ENCODE measurements at places on chromosomes 1 and 21.

DNA sequence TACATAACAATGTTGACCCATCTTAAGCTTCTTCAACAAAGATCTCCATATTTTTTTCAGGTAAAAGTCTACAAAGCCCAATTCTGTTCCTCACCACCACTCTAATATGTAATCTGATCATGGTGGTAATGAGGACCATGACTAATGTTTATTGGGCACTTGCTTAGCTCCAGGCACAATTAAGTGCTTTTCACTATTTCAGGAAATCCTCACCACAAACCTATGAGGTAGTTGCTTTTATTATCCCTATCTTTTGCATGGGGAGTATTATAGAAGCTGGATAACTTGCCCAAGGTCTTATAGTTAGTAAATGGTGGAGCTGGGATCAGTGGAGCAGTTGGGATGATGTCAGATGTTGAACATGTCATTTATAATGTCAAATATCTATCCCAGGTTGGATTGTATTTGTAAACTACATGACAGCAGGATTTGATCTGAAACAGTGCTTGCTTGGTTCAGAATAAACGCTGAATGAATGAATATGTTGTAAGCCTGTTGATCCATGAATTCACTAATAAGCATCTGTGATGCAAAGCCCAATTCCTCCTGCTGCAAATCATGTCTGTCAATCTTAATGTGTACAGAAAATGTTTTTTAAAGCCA lies 283.3 kb upstream of the ST6GALNAC5 start:
- no peak for DNase-seq

- DNase-seq = no peak
These were observed 17.1 kb downstream of the ABCG1 start for GRCh38 chr21:42236014-42236413.

DNA sequence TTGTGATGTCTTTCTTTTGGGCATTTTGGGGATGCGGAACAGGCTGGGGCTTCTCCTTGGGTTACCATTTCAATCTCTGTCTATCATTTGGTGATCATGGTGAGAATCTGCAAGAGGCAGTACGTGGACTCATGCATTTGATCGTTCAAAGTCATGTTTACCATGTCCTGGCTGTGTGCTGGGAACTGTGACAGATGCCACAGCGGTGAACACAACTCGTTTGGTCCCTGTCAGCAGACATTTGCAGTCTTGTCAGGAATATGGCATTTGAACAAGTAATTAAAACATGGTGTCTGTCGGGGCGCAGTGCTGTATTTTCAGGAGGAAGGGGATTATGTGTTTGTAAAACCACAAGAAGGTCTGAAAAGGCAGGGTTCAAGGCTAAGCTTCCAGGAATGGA lies 103.3 kb upstream of the IGSF21 start:
- DNase-seq = no peak

DNA sequence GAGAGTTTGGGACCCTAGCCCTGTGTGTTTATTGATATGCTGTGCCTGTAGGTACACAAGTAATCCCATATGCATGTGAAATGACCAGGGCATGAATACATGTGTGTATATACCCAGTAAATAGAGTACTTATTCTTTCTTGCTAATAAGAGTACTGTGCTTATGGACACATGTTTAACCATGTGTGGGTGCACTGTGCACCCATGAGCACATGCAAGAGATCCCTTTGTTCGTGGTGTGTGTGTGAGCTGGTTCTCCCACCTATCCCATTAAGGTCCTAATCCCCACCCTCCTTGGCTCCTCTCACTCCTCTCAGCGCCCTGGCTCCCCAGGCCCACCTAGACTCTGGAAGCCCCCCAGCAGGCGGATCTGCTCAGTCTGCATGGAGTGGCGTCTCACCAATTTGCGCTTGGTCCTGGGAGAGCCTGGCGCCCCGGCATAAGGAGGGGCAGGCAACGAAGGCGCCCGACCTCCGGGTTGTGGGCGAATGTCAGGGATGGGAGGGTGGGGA lies 2.2 kb upstream of the LIX1L start:
- no peak for DNase-seq

- no peak for DNase-seq
These were observed 847.7 kb downstream of the NCAM2 start for GRCh38 chr21:21845901-21846300.

GRCh38 chr21:32184485-32184884 lies 94.4 kb downstream of the MIS18A start:
- DNase-seq = no peak

- no peak for DNase-seq
These were observed 1.3 kb downstream of the DYRK3 start for GRCh38 chr1:206636671-206637070.

DNA sequence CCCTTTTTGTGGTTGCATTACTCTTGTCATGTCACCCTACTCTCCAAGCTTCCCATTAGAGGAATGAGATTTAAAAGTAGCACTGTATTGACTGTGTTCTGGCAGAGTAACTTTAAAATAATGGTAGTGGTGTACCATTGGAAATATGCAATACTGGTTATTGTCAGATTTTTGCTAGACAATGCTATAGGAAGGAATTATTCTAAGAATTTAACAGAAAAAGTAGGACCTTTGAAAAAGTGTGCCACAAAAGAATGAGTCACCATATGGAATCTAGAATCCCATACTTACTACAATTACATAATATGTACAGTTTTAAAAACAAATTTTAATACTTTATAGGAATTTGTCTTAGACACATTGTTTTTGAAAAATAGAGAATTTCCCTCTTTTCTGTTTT lies 13.8 kb downstream of the MIER1 start:
- DNase-seq = no peak

- peak; percentile 51 for DNase-seq
These were observed 2.2 kb downstream of the NUAK2 start for GRCh38 chr1:205319081-205320018.

DNA sequence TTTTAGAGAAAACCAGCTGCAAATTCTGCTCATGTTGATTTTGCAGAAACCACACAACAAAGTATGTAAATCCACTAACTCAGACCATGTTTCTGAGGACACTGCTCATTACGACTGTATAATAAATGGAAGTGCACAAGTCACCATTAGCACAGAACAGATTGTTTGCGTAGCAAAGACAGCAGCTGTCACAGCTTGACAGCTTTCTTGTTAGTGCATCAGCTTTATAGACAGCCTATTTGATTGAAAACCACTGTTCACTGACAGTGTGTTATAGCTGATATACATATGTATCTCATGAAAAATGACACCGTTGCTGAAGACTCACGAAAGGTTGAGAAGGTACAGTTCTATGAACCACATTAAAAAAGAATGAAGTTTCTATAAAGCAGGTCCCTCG lies 560.2 kb upstream of the ZRANB2 start:
- DNase-seq = no peak

- no peak for DNase-seq
These were observed 1.3 kb downstream of the CADM3 start for GRCh38 chr1:159172614-159173291.

DNA sequence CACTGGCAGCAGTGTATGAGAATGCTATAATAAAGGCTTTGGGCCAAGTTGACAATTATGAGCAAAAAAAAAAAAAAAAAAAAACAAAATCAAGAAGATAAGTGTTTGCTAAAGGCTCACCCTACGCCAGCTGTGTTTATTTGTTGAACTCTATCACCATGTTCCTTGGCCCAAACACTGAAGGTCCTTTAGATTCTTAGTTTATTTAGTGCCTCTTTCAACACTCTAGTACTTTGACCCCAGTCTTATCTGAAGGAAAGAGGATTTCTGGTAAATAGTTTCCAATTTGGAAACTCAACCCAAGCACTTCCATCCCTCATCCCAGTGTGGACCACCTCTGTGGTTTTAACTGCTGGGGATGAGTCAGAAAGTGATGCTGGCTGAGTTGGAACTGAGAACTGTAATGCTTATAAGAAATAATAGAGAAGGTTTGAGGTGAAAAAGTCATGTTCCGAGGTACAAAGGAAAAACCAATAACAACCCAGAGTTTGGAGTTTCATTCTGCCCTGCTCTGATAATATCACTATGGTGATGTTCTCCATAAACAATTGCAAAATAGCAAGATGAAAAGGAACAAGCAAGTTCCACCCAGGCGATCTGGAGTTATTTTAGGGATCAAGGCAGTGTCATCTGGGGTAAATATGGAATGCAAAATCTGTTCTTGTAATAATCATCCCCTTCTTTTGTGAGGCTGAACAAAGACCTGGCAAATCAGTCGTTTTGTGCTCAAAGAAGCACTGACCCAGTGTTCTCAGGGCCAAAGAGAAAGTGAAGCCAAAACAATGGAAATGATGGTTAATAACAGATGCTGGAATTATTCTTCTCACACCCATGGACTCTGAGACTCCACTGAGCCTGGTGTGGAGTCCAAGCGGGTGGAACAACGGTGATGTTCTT lies 19.7 kb upstream of the CAPZB start:
- DNase-seq = no peak

GRCh38 chr1:14659913-14660312 lies 61.4 kb downstream of the KAZN start:
- DNase-seq = no peak

- DNase-seq = no peak
These were observed at the start of gene KCNE2 for GRCh38 chr21:34363733-34364132. KCNE2 (plus strand) TSS chr21:34364006; CDS start chr21:34370479, 6,473 bp downstream.

DNA sequence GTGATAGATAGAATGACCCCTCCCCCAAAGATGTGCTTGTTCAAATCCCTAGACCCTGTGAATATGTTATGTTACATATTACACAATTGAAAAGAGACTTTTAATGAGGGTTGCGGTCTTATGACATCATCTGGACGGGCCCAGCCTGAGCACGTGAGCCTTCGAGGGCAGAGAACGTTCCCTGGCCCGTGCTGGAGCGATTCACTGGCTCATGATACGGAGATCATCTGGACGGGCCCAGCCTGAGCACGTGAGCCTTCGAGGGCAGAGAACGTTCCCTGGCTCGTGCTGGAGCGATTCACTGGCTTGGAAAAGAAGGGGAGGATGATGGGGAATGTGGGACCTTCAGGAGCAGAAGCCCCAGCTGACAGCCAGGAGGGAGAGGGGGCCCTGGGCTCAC lies 34.4 kb upstream of the COL18A1 start:
- no peak for DNase-seq

DNA sequence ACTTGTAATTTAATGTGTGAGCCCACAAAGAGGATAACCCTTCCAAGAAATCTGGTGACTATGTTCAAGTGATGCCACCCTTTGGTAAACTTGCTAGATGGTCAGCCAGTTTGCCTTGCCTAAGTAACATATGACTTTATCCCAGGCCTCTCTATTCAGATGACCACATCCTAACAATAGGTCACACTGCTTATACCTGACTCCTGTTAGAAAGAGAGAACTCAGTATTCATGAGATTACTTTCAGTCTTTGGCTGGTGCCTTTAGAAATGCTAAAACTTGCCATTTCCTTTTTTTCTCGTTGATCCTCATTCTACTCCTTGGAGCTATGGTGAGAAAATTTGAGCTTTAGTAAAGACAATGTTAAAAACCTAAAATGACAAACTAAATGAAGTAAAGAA lies 28.5 kb upstream of the SERBP1 start:
- no peak for DNase-seq

DNA sequence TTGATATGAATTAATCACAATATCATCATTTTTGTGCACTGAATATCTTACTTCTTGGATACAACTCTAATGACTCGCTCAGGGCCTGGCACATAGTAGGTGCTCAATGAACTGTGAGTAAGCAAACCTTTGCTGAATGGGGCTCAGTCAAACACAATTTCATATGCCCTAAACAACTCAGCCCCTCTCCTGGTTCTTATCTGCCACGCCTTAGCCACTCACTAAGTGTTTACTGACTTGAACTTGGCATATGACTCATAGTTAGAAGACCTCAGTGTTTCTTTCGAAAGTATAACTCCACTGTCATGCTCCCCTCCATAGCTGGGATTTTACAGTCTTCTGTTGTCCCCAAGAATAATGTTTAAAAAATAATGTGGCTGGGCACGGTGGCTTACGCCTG lies 4.8 kb upstream of the IFNLR1 start:
- no peak for DNase-seq

DNA sequence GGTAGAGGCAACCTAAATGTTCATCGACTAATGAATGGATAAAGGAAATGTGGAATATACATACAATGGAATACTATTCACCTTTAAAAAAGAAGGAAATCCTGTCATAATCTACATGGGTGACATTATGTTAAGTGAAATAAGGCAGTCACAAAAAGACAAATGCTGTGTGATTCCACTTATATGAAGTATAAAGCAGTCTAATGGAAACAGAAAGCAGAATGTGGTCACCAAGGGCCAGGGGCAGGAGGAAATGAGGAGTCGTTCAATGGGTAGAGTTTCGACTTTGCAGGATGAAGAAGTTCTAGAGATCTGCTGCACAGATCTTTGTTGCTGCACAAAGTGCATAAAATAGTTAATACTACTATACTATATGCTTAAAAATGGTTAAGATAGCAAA lies 7.8 kb downstream of the DIPK1A start:
- DNase-seq = peak; percentile 60

GRCh38 chr1:102098081-102098480 lies 101.4 kb upstream of the OLFM3 start:
- DNase-seq = no peak

- DNase-seq = peak; percentile 13
These were observed 210.3 kb downstream of the URB2 start for GRCh38 chr1:229836324-229836723.

DNA sequence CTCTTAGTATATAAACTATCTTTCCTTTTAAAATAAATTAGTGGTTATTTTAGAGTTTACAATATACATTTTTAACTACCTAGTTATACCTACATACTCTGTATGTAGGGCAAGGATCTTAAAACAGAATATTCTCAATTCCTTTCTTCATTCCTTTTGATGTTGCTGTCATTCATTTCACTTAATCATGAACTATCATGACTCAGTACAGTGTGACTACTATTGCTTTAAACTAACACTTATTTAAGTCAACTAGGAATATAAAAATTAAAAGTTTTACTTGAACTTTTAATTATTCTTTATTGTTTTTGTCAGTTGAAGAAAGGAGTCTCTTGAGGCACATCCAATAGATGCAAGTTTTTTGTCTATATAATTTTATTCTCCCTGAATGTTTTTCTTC lies 726.4 kb downstream of the BRINP3 start:
- no peak for DNase-seq

DNA sequence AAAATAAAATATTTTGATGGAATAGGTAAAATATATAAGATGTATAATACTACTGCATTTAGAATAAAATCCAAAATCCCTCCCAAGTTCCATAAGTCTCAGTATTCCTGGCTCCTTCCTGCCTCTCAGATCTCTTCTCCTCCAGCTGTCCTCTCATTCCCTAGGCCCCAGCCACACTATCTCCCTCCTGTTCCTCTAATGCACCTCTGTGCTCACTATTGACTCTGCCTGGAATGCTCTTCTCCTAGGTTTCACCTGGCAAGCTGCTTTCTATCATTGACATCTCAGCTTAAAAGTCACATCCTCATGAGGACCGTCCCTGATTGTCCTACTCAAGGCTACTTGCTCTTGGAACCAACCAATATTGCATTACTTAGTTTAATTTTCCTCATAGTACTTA lies 7.2 kb downstream of the NME7 start:
- DNase-seq = no peak

Data from hematopoietic multipotent progenitor cell (in vitro differentiated cells).